ENCODE measurements at places on chromosomes 13 and 19.

GRCh38 chr19:37997911-37998344 lies 90.9 kb downstream of the SIPA1L3 start:
- no peak for DNase-seq

GRCh38 chr19:29579308-29579910 lies 26.7 kb upstream of the POP4 start:
- no peak for DNase-seq

DNA sequence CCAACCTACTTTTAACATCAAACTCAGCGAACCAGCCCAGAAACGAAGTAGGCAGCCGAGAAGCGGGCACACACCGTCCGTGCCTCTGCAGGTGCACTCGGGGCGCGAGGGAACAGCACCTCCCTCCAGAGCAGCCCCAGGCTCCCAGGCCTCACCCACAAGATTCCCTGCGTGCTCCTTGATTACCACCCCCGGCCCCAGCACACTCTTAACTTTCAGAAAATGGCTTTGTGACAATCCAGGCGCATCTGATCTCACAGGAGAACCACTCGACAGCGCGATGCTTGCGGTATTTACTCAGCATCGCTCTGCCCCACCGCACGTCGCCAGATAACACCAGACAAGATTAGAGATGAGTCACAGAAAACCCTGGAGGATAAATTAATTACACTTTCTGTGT lies 134.9 kb upstream of the SPACA7 start:
- DNase-seq = no peak

DNA sequence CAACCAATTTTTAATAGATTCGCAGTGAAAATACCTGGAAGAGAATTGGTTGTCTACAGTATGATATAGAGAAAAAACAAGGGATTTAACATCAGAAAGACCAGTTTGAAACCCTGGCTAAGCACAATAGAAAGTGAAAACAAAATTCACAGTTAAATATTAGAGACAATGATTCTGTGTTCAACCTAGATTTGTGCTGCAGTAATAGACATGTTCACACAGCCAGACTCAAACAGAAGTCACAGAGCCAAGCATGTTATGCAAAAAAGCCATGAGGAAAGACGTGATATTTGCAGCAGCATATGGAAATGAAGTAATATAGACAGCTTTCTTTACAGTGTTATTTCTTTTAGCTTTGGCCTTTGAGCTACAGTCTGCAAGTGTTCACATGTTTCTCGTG lies 48.1 kb downstream of the SCEL start:
- no peak for DNase-seq

- DNase-seq = no peak
Observed at GRCh38 chr13:91302111-91302510, 45.4 kb upstream of the MIR17HG start.

GRCh38 chr13:102028868-102029267 lies 373.0 kb downstream of the FGF14 start:
- no peak for DNase-seq

- no peak for DNase-seq
Observed at GRCh38 chr13:111325146-111325890, 4.9 kb downstream of the TEX29 start.
